ENCODE measurements at places on chromosomes 2 and 18.

- no peak for DNase-seq
Measured at GRCh38 chr2:18550433-18550832, 10.0 kb downstream of the RDH14 start.

DNA sequence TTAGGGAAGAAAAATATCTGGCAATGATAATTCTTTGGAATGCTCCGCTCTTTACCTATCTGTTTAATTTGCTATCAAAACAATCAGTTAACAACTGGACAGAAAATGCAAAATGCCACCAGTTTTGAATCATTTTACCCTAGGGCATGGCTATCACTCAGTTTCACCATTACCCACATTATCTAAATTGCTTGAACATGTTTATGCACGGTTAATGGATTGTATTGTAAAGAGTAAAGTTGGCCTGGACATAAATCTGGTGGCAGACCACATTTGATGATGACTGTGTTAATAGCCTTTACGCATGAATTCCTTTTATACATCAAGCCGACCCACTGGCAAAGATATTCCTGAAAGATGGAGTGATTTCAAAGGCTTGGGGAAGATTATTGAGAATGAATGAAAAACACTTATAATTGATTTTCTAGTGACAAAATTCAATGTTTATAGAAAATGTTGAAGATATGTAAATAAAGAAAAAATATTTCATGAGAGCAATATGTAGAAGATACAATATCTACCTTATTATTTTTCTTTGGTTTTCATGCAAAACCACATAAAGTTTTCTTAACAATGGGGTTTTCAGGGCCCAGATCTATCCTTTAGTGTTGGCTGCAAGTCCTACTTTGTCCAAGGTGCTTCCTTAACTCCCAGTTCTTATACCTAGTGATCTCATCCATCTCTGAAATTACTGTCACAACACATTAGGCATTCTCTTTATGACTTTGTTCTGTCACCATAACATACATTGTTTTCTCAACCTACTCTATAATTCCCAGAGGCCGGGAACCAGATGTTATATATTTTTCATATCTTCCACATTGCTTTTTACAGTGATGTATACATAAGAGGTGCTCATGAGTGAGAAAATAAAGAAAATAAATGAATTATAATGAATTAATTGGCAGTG, 265.1 kb downstream of the RIT2 start:
- DNase-seq = no peak

DNA sequence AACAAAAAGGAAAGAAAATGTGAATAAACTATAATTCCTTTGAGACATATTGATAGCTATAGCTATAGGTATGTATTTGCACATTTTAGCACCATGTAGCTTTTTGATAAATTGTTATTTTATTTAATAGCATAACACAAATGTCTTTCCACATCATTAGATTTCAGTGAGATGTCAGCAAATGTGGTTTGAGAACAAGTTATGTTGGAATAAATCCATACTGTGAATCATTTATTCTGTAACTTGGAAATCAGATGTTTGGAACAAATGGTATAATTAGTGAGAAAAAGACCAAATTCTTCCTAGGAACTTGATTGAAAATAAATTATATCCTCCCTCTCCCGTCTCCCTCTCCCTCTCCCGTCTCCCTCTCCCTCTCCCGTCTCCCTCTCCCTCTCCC, 62.8 kb downstream of the NABP1 start:
- no peak for DNase-seq

- no peak for DNase-seq
Measured at GRCh38 chr2:88216641-88217040, 46.5 kb downstream of the THNSL2 start.

- no peak for DNase-seq
Measured at GRCh38 chr2:28451793-28452533, 43.9 kb upstream of the PLB1 start.

Data from GF-D8 (cell line).